ENCODE measurements at places on chromosomes 6 and 20.
A peak's percentile ranks its signal among the peaks of the same experiment; 100 is the strongest.

DNA sequence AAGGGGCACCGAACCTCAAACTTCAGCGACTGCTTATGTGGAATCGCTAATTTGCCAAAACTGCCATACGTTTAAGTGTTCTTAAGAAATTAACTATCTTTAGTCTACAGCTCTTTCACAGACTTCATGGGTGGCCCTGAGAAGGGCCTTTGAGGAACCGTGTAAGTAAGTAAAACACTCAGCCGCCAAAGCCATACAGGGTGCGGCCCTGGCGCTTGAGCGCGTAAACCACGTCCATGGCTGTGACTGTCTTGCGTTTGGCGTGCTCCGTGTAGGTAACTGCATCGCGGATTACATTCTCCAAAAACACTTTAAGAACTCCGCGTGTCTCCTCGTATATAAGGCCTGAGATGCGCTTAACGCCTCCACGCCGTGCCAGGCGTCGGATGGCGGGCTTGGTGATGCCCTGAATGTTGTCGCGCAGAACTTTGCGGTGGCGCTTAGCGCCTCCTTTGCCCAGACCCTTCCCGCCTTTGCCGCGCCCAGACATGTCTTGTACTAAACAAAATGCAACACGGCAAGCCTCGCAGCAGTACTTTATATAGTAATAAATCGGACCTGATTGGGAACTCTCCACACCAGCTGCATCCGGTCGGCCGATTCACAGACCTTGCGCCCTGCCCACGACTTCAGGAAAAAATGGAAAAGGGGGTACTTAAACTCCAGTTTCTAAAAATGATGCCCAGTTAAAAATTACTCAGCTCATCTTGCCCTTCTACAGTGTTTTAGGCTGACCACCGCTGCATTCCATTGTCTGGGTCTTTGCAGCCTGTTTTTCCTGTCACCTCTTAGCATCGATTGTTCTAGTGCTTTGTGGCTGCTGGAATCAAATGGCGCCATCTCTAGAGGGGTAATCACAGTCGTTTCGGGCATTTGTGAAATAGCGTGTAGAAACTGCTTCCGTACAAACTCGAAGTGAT, 38.9 kb downstream of the OR2B2 start:
- peak; percentile 88 for DNase-seq

GRCh38 chr20:47757145-47758035, 27.9 kb downstream of the SULF2 start:
- DNase-seq = no peak

- DNase-seq = no peak
Observed at GRCh38 chr6:54419885-54420284, 111.6 kb downstream of the TINAG start.

DNA sequence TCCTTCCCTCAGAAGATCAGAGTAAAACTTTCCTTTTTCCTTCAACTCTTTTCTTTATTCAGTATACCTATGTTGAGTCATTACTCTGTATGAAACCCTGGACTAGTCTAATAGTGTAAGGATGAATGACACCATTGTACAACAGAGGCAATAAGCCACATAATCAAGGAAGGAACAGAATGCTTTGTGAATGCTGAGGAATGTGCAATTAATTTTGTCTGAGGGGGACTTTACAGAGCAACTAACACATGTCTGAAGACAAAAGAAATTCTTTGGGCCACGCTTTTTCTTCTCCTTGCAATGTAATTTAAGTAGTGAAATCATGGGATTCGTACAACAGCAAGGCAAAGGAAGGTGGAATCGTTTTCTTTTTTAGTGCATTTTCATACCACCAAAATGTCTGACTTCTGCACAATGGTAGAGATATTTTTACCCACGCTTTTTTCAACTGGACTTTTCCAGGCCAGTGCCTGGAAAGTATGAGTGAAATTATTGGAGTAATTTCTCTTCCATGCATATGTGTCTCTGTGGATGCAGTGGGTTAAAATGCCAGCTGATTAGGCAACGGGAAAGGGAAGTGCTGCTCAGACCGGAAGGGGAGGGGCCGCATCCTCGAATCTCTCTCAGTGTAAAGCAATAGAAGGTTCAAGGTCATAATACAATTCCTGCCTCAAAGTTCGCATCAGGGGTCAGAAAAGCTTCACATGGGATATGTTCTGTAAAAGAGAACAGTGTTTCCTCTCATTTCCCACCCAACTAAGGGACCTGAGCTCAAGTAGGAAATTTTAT, 89.9 kb upstream of the MTHFD1L start:
- DNase-seq = no peak

GRCh38 chr6:108277831-108278230, 17.0 kb upstream of the SNX3 start:
- no peak for DNase-seq

DNA sequence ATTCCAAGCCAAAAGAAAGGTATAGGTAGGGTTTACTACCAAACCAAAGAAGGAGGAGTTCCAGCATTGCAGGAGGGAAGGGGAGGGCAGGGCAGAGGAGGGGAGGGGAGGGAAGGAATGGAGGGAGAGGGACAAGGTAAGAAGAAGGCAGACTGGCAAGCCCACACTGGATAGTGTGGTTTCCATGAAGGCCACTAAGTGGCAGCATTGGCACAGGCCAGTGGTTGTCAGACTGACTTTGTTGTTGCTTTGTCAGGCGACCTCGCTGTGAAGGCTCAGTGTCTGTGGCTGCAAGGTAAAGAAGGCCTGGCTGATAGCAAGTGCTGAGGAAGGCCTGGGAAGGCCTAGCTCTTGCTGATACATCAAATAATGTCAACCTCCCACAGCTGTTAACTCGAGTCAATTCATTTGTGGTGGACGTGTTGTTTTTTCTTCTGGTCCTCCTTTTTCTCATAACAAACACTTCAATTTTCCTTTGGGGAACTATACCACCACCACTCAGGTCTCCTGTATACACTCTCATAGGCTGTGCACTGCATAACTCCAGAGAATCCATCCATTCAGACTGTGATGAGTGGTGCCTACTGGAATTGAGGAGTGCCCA, 7.7 kb upstream of the ZNF334 start:
- peak; percentile 64 for DNase-seq
